Fibroblast of skin of left biceps (primary cell): ENCODE measurements at places on chromosomes 3 and 15.

DNA sequence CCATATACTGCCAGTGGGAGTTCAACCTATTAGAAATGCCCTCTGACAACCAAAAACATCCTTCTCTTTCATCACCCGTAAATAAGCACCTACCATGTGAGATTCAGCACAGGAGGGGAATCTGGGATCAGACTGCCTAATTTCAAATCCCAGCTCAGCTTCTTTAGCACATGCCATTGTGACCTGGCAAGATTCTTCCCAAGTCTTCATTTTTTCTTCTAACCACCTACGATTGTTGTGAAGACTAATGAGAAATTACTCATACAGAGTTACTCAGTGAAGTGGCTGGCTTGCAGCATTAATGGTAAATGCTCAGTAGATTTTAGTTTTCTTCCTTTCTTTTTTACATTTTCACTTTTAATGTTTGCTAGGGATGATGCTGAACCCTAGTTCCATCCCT is 176.7 kb downstream of the PDZRN3 start:
- DNase-seq = no peak

GRCh38 chr3:129576514-129577352 is 29.7 kb downstream of the PLXND1 start:
- no peak for DNase-seq

GRCh38 chr3:189613122-189613521 is 18.1 kb upstream of the TP63 start:
- DNase-seq = no peak

DNA sequence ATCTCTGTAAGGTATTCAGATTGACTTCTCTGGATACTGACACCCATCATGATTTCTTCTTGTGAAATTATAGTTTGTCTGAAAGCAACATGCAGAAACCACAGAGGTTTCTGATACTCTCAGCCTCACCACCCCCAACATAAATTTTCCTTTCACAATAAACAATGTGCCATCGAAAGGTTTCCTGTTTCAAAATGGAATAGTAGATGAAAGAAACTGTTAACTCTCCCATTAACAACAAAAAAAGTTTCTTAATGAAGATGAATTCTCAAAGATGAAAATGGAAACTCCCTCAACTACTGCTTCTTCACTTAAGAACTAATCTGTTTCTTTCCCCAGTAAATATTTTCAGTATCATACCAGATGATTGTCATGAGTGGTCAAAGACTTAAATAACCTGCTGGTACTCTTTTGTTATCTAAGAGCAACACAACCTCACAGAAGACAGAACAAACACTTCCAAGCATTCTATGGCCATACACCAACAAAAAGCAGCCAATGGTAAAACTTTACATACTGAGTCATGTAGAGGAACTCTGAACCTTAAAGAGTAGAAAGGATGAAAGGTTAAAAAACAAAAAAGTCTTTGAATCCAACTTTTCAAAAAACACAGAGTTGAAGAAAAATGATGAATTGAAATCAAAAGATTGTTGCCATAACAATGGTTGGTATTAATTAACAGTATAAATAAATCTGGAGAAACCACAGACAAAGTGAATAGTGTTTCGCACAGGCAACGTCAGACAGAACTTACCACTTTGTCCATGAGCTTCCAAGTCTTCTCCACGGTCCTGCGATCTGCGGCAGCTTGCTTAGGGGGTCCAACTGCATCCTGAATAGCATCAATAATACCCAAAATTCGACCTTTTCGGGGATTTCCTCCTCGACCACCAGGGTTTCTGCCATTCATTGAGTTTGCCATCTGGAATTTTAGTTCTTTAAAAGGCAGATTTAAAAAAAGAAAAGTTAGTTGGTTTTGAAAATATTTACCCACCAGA is 1.9 kb downstream of the CBLB start:
- DNase-seq = no peak

- peak; percentile 85 for DNase-seq
Observed at GRCh38 chr3:187403768-187404288, 35.6 kb downstream of the RTP4 start.

- DNase-seq = no peak
Observed at GRCh38 chr15:34514251-34514670, 69.2 kb downstream of the GOLGA8B start.

DNA sequence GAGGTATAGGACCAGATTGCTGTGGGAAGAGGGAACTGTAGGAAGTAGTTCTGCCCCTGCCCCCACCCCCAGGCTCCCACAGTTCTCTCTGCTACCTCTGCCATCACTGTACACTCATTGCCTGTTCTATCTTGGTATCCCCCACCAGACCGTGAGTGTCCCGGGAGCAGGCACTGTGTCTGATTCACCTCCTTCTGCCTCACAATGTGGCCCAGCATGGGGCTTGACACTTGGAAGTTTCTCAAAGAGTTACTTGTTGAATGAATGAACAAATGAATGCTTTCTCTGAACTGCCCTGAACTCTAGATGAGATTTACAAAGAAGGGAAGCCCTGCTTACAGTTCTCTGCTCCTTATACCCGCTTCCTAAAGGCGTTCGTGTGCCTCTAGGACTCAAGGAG is 27.1 kb upstream of the PIK3CB start:
- DNase-seq = no peak

- DNase-seq = no peak
Observed at GRCh38 chr3:173410849-173411248, 13.3 kb downstream of the NLGN1 start.
